NCI-H2029 (cell line): ENCODE measurements at places on chromosomes 11 and 22.
A peak's percentile ranks its signal among the peaks of the same experiment; 100 is the strongest.

- no peak for DNase-seq
These were observed 2.5 kb upstream of the PAX6 start for GRCh38 chr11:31813391-31814175.

DNA sequence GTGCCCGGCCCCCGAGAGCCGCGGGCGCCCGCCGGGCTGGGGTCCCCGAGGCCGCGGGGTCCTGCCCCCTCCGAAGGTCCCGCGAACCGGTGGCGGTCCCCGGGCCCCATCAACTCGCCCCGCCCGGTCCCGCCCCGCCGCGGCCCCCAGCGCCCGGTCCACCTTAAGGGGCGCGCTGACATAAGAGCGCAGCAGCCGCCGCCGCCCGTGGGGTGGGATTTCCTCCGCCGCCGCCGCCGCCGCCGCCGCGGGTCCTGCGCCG, at the start of gene ZDHHC8:
ZDHHC8 (plus strand) TSS at position 208 of the 262 bp plus-strand sequence. CDS start 144 bp downstream, outside the sequence.
- no peak for DNase-seq

DNA sequence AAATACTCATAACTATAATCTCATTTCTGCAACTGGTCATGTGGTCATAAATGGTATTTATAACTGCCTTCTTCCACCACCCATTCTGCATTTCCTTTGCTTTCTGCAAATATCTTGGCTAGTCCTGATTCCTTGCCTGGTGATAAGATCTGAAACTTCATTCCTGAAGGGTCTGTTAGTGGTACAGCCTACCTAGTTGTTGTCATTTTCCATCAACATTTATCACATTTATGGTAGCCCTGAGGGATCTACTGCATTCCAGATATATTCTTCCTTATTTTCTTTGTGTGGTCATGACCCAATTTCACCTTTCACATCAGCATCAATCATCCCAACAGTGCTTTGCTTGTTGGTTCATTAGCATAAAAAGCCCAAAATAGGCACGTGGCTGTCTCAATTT, 50.1 kb downstream of the DDX6 start:
- DNase-seq, result no peak

DNA sequence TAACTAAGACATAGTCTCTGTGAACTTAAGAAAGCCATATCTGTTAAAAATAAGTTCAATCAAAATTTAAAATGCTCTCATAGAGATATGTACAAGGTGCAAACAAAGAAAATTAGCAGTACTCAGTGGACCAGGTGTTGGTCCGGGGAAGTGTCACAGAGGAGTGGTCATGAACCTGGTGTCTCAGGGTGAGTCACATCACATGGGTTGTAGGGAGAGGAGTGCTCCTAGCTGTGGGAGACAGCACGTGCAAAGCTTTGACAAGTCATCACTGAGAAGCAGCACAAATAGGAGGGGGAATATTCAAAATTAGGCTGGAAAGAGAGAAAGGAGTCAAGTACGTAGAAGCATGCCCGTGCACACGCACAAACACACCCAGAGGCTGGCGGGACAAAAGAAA, 438.1 kb downstream of the NTM start:
- no peak for DNase-seq

DNA sequence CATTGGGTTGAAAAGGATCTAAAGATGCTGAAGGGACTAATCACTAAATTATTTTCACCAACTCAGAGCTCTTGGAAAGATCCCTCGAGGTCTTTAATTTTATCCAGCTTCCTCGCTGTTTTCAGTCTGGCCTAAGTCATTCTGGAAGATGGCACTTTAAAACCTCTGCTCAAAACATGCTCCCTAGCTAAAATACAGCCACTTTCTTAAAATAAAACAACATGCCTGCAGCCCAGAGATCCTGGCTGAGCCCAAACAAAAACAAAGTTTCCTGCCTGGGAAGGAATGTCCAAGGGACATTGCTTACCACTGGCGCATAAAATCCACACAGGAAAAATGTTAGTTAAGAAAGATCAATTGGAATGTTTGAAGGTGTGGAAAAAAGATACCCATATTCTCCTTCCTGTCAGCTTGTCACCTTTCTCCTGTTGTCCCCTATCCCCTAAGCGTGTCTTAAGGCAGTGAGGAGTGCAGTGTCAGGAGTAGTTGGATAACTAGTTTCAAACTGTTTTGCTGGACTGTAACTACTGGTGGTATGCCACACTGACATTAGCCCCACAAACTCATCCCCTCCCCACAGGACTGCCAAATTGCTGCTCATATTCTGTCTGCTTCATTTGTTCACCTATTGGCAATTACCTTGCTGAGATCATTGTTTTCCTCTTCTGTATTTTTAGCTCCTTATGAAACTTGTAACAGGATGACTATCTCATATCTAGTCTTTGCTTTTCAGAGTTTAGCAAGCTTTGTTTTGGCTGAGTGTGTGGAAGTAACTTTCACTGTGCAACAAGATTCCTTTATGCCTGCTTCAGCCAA, 108.3 kb upstream of the SESN3 start:
- no peak for DNase-seq

DNA sequence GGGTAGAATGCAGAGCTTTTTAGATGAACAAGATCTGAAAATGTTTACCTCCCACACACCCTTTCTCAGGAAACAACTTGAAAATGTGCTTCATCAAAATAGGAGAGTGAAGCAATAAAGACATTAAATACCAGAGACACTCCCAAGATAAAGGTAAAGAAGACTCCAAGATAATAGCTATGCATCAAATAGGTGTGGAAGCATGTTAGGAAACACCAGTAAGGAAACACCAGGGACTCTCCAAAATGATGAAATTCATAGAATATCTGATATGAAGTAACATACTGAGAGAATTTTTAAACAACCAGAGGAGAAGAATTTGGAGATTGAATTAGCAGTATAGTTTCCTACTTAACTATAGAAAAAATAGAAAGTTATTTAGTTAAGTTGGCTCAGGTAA, 57.0 kb downstream of the OR10A6 start:
- no peak for DNase-seq

DNA sequence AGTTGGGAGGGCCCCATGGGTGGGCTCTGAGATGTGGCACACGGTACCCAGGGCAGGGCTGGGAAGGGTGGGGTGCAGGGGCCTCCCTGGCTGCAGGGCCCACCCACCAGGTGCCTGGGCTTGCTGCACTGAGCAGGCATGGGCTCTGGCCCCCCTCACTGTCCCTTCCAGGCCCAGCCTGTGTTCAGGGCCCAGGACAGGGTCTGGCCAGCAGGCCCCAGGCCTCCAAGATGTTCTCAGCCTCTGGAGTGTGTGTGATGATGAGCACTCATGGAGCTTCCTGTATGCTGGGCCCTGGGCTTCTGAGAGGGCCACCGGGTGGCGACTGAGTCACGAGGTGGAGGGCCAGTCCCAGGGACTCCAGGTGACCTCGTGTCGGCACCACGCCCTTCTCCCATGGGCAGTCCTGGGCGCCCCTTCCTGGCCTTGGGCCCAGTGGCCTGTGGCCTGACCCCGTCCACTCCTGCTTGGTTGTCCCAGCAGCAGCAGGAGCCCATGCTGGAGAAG, 55.9 kb upstream of the CCDC188 start:
- no peak for DNase-seq

DNA sequence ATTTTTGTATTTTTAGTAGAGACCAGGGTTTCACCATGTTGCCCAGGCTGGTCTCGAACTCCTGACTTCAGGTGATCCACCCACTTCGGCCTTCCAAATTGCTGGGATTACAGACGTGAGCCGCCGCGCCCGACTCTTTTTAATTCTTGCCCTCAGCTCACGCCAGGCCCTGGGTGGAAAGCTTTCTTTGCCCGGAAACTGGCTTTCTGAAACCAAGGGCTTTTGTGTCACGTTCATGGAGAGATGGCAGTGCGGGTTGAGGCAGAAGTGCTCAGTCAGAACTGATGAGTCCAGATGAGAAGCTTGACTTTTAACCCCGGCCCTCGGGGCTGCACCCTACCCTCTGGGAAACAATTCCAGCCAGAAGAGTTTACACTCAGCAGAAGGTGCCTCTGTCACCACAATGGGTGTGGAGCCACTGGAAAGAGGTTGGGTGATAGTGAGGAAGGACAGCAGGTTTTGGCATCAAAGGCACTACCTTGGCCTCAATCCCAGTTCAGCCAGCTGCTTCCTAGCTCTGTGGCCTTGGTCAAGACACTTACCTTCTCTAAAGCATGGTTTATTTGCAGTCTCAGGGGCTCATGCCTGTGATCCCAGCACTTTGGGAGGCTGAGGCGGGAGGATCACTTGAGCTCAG, 890 bp upstream of the ARFGAP3 start:
- peak; percentile 71 for DNase-seq

GRCh38 chr11:125874556-125875124, 12.8 kb upstream of the HYLS1 start:
- peak; percentile 61 for DNase-seq

GRCh38 chr11:68933605-68934320, 30.1 kb downstream of the IGHMBP2 start:
- no peak for DNase-seq

- DNase-seq, result no peak
These were observed 218.0 kb upstream of the PITPNB start for GRCh38 chr22:28137036-28137435.

DNA sequence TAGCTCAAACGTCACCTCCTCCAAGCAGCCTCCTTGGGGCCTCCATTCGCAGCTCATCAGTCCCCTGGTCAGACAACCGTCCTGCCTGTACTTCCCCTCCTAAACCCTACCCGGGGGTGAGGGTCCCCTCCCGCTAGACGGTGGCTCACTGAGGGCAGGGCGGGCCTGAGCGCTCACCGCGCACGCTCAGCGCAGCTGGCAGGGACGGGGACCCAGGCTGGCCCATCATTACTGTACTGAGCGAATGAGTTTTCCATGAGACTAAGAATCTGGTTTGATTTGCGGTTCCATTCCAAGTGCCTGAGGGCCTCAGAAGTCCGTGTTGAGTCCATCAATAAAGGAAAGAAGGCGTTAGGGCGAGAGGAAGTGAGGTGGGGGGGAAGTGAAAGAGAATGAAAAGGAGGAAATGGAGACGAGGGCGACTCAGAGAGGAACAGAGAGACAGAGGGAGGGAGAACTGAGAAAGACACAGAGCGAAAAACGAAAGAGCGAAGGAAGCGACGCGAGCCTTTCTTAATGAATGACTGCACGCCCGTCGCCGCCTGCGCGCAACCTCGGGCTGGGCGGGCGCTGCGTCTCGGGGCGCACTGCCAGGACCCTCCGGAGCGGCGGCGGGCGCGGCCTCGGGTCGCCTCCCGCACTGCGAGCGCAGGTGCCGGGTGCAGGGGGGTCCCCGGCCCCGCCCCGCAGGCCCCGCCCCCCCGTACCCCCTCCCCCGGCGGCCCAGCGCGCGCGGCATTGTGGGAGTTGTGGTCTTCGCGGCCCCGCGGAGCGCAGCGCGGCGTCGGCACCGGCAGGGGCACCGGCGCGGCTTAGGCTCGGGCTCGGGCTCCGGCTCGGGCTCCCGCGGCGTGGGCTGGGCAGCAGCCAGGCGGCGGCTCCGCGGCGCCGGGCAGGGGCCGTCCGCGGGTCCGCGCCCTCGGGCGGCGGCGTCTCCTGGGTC, at the start of gene ASPHD2:
ASPHD2 (plus strand) TSS at position 746 of the 943 bp plus-strand sequence. CDS start 4,356 bp downstream, outside the sequence.
- DNase-seq, result peak; percentile 51

DNA sequence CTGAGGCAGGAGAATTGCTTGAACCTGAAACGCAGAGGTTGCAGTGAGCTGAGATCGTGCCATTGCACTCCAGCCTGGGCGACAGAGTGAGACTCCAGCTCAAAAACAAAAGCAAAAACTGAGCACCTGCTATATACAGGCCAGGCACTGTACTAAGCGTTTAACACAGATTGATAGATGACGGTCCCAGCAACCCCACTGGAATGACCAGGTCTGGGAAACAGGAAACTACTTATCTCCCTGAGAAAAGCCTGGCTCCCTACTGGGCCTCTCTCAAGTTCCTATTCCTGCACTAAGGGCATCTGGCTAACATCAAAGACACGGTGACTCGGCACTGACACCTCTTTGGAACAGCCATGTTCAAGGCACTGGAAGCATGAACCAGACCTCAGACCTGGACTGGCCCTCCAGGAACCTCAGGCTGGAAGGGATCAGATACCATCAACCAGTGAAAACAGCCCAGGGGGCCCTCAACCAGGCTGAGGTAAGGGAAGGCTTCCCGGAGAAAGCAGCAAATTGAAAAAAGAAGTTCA, 16.6 kb downstream of the ARAP1 start:
- no peak for DNase-seq

- no peak for DNase-seq
These were observed 8.7 kb upstream of the CLPB start for GRCh38 chr11:72443016-72443415.

DNA sequence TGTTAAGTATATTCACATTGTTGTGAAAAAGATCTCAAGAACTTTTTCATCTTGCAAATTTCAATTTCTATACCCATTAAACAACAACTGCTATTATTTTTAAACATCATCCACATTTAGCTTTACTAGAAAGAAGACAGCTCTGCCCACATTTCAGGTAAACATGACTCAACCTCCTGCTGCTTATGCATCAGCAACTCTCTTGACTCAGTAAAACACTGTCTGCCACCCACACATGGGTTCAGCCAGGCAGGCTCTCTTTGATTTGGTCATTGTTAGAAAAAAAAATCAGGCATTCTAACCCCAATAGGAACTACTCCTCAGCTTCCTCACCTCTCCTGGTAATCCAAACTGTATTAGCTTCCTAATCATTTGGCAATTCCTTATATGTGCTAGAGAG, 5.1 kb upstream of the ENDOD1 start:
- no peak for DNase-seq

DNA sequence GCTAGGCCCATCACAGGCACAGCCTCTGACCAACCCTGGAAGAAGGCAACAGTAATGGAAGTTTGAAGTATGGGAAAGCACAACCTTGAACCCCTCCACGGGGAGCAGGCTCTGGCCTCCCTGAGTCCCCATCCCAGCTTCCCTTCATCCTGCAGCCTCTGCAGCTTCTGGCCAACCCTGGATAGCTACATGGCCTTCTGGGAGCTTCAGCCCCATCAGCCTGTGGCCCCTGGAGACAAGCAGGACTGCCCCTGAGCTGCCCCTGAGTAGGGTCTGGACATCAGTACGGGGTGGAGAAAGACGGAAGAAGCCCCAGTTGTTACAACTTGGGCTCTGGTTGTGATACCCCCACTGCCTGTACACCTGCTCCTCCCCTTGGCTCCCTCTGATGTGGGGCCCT, 113.8 kb upstream of the CD82 start:
- no peak for DNase-seq

GRCh38 chr11:111148953-111149352, 96.6 kb upstream of the POU2AF2 start:
- no peak for DNase-seq

GRCh38 chr22:19807161-19807913, 46.8 kb downstream of the TBX1 start:
- no peak for DNase-seq

DNA sequence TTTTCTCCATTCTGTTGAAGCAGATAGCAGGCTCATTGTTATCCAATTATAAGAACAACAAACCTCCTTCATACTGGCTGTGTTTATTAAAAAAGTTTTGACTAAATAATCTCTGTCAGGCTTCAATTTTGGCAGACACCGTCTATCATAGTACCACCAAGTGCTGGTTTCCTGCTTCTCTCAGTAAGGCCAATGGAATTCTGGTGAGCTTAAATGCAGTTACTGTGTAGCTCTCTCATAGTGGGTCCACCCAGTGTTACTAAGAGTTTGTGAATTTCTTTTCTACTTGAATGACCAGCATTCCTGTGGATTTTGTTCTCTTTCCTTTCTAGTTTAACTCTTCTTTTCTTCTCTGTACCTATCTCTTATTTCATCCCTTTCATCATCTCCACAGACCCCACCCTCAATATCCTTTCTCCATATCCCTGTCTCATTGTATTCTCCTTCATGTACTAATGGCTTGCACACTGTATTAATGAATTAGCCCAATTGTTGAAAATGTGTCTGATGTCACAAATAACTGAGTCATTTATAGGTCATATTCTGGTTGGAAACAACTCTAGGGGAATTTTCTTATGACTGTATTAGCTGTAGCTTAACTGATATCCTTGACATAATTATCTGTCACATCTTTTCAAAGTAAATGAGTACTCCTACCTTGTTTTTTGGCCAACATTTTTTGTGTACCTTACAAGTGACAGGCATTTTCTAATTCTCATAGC, 372.1 kb downstream of the FAT3 start:
- DNase-seq, result no peak
